ENCODE measurements at places on chromosomes 6 and 20. TPM values are rescaled to one million over a fixed set of nuclear protein-coding genes. Genes with fewer than 3 reads are reported as not detected.

- no peak for DNase-seq
- no peak overlapping the region for H3K27ac ChIP-seq
- peaks cover 10% of the 10 kb centered on the region for H3K4me1 ChIP-seq
- peaks cover 6% of the 10 kb centered on the region for H3K36me3 ChIP-seq
These were observed 51.5 kb downstream of the SLC23A2 start for GRCh38 chr20:4949833-4950178.

Gene EMILIN3
- total RNA-seq, result not detected

DNA sequence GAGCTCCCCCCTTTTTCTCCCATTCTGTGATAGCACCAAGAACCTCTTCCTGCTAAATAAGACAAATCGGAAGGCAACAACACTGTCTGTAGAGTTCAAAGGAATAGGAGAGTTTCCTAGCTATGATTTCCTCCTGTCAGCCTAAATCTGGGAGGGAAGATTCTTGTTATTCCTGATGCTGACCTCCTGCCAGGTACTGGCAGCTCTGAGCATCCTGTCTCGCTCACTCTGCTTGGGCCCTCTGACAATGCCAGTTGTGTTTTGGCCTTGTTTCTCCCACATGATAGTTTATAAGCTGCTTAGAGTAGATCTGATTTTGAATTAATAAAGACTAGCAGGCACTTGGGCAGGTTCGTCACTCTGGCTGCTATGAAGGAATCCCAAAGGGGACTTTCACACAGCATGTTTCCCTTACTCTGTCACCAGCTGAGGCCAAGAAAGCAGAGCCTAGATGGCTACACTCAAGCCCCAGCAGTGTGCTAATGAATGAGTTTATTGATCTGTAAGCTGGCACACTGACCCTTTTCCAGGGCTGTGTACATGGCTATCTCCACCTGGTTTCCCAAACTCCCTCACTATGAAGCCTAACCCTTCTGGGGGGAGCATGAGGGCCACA, 52.3 kb downstream of the UQCC1 start:
- no peak overlapping the region for H3K4me3 ChIP-seq
- H3K27me3 ChIP-seq, result no peaks in the 10 kb centered on the region
- peaks cover 38% of the 10 kb centered on the region for H3K36me3 ChIP-seq

DNA sequence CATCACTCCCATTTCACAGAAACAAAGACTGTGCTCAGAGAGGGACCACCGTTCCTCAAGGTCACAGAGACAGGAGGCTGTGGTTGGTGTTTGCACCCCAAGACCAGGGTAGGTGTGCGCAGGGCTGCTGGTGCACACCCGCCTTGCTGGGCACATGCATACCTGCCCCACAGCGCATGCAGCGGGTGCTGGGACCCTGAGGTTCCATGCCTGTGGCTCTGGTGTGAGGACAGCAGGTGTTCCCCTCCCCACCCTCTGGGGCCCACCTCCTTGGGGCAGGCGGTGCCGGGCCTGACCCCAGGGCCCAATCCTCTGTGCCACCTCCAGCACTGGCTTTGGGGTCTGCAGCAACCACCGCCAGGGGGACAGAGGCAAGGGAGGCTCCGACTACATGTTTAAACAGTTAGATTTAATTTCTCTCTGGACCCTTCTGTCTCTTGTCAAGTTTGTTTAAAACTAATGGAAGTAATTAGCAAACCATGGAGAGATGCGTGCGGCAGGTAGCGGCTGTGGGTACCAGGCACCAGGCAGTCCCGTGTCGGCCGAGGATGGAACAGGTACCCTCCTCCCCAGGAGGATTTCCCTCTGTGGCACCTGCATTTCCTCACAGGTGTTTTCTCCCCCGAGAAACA, 327.8 kb downstream of the TAF4 start:
- H3K4me3 ChIP-seq, result no peak overlapping the region
- H3K27me3 ChIP-seq, result peaks cover 22% of the 10 kb centered on the region
- H3K4me1 ChIP-seq, result no peaks in the 10 kb centered on the region
- no peaks in the 10 kb centered on the region for H3K36me3 ChIP-seq

DNA sequence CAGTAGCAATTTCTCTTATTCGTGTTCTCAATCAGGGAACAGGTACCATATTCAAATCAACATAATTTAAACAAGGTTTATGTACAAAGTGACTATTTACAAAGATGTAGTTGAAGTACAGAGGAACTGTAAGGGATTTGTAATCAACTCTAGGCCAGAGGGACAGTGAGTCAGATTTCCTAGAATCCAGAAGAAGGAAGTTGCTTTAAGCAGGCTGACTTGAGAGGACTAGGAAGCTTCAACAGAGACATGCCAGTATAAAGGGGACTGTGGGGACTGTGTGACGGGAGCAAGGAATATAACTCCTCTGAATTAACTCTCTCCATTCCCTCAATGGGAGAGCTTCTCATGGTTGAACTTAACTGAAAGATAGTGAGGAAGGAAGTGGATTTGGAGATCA, 427.4 kb upstream of the JAG1 start:
- no peaks in the 10 kb centered on the region for H3K36me3 ChIP-seq
- no peak for DNase-seq
- no peaks in the 10 kb centered on the region for H3K27me3 ChIP-seq
- H3K4me3 ChIP-seq, result no peak overlapping the region
- H3K27ac ChIP-seq, result no peak overlapping the region
- no peaks in the 10 kb centered on the region for H3K4me1 ChIP-seq

GRCh38 chr6:113428702-113429101, 428.4 kb upstream of the MARCKS start:
- no peak overlapping the region for H3K27ac ChIP-seq
- H3K4me1 ChIP-seq, result peaks cover 9% of the 10 kb centered on the region
- no peak overlapping the region for H3K4me3 ChIP-seq
- H3K36me3 ChIP-seq, result no peaks in the 10 kb centered on the region

Gene CTAGE9
- not detected for total RNA-seq

- no peak overlapping the region for H3K27ac ChIP-seq
- DNase-seq, result no peak
- peaks cover 7% of the 10 kb centered on the region for H3K27me3 ChIP-seq
- H3K4me3 ChIP-seq, result no peak overlapping the region
These were observed 6.3 kb downstream of the EBF4 start for GRCh38 chr20:2698912-2699311.

Gene SULF2
- total RNA-seq, result 2.2 TPM

GRCh38 chr6:157134402-157135047, 188.8 kb downstream of the TMEM242 start:
- peaks cover 13% of the 10 kb centered on the region for H3K36me3 ChIP-seq
- H3K27me3 ChIP-seq, result no peaks in the 10 kb centered on the region
- H3K4me3 ChIP-seq, result no peak overlapping the region
- DNase-seq, result peak; percentile 53
- H3K27ac ChIP-seq, result peak overlapping the region; percentile 62
- H3K4me1 ChIP-seq, result peaks cover 37% of the 10 kb centered on the region

DNA sequence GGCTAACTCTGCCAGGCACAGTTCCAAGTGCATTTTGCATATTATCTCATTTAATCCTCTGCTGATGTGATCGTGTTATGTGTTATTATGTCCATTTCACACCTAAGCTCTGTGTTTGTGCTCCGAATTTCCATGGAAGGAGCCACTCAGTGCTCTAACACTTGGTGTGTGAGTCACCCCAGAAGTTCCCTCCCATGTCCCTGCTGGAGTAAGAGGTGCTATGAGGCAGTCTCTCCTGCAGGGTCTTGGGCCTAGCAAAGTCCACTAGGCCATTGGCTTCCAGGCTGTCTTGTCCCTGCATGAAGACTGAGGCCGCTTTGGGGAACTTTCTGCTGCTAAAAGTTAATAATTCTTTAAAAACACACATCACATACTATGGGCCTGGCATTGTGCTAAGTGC, 405.9 kb upstream of the SULF2 start:
- no peaks in the 10 kb centered on the region for H3K36me3 ChIP-seq
- no peak overlapping the region for H3K27ac ChIP-seq
- no peak overlapping the region for H3K4me3 ChIP-seq
- no peaks in the 10 kb centered on the region for H3K27me3 ChIP-seq

- H3K4me1 ChIP-seq, result peaks cover 17% of the 10 kb centered on the region
- H3K27ac ChIP-seq, result no peak overlapping the region
- H3K4me3 ChIP-seq, result no peak overlapping the region
- no peaks in the 10 kb centered on the region for H3K27me3 ChIP-seq
These were observed 105.2 kb upstream of the TRAF3IP2 start for GRCh38 chr6:111710911-111711310.

Gene SAMD10
- total RNA-seq, result 0.47 TPM

Gene PERP
- 42.4 TPM for total RNA-seq

DNA sequence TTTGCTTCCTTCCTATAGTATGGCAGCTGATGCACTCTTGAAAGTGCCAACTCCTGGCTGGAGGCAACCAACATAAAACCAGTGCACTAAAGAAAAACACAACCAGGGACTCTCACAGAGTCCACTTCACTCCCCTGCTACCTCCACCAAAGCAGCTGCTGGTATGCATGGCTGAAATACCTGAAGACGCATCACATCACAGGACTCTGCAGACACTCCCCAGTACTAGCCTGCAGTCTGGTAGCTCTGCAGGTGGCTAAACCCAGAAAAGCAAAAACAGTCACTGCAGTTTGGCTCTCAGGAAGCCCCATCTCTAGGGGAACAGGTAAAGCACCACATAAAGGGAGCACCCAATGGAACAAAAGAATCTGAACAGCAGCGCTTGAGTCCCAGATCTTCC, 473.0 kb upstream of the SPTLC3 start:
- H3K4me3 ChIP-seq, result no peak overlapping the region
- H3K36me3 ChIP-seq, result no peaks in the 10 kb centered on the region
- no peaks in the 10 kb centered on the region for H3K4me1 ChIP-seq

Gene LGSN
- not detected for total RNA-seq

Gene FRK
- 0.91 TPM for total RNA-seq

Gene SLCO4A1
- 13.3 TPM for total RNA-seq

Gene TRMT6
- total RNA-seq, result 18.5 TPM
